Inflammatory macrophage treated with lipopolysaccharide for 4 hours (primary cell): ENCODE measurements at places on chromosomes 2 and 18.
A peak's percentile ranks its signal among the peaks of the same experiment; 100 is the strongest.

GRCh38 chr2:150526827-150527226 lies 39.4 kb upstream of the RND3 start:
- DNase-seq: peak; percentile 49

DNA sequence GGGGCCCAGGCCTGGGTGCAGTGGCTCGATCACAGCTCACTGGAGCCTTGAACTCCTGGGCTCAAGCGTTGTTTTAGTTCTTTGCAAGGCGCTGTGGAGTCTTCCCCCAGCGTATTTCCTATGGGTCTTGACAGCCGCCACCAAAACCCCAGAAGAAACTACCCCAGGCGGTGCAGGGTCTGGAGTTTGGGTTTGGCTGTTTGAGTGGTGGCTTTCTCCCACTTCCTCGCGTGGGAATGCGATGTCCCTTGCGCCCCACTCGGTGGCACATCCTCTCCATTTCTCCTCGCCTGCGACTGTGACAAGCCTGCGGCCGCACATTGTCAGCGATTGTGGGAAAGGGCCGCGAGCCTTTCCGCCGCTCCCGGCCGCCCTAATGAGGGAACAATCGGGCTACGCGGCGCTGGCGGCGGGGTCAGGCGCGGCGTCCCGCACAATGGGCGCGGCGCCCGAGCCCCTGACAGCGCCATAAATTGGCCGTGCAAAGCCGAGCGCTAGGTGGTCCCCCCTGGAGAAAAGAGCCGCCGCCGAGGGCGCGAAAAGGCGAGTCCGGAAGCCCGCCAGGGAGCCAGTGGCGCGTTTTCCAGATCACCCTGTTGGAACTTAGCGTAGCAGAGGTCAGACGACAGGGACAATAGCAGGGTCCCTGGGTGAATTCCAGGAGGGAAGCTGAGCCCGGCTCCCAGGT lies 194.9 kb upstream of the POU3F3 start:
- no peak for DNase-seq

DNA sequence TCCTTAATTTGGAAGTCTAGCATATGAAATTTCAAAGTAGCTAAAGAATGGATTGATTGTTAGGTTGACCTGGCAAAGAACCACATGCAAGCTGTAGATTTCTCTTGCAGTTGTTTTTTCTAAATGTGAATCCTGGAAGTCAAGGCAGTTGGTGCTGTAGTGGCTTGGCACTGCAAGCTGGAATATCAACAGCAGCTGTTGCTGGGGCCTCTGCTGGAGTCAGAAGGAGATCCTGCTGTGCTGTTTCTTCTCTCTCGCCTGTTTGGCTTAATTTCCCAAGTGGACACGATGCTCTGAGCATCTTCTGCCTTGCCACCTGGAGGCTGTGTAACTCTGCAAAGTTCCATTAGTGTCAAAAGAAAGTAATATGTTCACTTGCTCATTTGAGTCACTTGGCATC lies 12.6 kb downstream of the PIK3C3 start:
- DNase-seq: no peak

- DNase-seq: no peak
Observed at GRCh38 chr18:61992285-61992684, 99.5 kb upstream of the RNF152 start.

GRCh38 chr2:203492965-203493364 lies 42.1 kb downstream of the RAPH1 start:
- DNase-seq: no peak

DNA sequence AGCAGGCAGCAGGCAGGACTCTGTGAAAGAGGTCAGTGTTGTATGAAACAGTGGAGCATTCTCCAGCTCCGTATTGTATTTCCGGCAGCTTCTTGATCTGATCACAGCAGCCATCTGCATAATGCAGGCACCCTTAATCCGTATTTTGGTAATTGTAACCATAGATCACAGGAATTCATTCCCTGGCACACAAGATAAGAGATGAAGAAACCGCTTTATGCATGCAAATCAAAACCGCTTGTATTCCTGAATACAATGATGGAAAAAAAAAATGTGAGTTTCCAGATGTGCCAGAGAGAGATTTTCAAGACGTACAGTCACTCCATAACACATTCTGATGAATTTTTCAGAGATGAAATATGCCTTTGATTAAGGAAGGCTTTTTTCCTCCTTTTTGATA lies 221.3 kb downstream of the ACKR3 start:
- no peak for DNase-seq

DNA sequence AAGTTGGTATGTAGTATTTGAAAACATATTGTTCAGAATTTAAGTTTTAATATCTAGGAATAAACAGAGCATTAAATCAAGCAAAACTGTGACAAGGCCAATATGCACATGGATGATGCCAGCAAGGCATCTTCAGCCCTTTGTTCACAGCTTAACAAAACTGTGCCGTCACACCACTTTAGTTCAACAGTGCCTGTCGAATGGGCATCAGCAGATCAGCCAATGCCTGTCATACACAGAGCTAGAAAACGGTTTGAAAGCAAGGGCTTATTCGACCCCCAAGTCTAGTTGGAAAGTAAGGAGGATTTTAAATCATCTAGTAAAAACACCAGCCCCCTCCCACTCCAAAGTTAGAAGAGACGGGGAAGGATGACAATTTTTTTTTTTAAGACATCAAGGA lies 16.7 kb downstream of the ZEB2 start:
- no peak for DNase-seq

DNA sequence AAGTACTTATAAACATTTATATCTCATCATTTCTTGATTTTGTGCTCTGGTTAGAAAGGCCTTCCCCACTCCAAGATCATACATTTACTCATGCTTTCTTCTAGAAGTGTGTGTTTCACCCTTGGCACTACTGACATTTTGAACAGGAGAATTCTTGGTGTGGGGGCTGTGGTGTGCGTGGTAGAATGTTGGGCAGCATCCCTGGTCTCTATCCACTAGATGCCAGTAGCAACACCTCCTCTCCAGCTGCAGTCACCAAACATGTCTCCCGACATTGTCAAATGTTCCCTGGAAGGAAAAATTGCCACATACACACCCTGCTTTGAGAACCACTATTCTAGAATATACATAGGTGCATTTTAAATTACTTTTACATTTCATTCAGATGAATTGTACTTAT lies 8.7 kb upstream of the TGIF1 start:
- DNase-seq: peak; percentile 32

GRCh38 chr18:23612434-23613090 lies 26.3 kb upstream of the NPC1 start:
- DNase-seq: peak; percentile 20

DNA sequence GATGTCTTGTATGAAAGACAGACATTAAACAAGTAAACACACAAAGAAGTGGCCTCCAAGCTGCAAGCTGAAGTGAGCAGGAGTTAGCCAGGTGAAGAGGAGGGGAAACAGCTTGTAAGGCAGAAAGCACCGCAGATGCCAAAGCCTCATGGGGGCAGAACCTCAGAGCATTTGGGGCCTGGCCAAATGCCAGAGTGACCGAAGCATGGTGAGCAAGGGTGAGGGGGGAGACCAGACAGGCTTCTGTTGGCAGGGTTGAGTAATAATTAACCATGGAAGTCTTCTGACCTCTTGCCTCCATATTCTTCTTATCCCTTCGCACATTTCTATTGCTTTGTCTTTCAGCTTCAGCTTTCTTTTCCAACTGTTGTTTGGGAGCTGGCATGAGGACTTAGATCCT lies 5.6 kb downstream of the QPCT start:
- DNase-seq: peak; percentile 13

- DNase-seq: no peak
Observed at GRCh38 chr2:199484927-199485326, 27.2 kb upstream of the SATB2 start.
